ENCODE measurements at places on chromosomes 1 and 21.

- peak; percentile 56 for DNase-seq
These were observed 440.9 kb upstream of the ZRANB2 start for GRCh38 chr1:71521655-71522264.

DNA sequence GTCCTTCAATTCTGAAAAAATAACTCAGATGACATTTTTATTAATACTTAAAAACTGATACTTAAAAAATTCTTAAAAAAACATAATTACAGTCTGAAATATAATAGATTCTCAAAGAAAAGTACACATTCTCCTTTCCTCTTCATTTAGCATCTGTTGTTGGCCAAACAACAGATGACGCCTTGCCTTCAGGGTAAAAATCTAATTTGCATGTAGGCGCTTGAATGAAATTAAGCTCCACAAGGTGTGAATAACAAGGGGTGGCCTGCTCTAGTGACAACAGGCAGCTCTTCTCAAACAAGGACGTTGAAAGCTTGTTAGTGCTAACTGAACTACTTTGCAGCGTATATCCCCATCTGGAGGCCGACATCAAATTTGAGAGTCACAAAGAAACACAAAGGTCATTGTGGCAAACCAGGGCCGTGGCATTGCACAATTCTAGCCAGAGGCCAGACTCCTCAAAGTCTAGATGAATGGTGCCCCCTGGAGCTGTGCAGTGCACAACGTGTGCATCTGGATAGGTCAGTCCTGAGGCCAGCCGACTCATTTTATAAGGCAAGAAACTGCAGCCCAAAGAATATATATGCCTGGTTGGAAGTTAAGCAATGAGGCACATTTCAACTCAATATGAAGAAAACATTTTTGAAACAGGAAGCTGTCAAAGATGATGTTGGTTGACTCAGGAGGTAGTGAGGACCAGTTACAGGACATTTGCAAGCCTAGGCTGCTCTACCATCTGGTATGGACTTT, 459.2 kb upstream of the RUNX1 start:
- no peak for DNase-seq

DNA sequence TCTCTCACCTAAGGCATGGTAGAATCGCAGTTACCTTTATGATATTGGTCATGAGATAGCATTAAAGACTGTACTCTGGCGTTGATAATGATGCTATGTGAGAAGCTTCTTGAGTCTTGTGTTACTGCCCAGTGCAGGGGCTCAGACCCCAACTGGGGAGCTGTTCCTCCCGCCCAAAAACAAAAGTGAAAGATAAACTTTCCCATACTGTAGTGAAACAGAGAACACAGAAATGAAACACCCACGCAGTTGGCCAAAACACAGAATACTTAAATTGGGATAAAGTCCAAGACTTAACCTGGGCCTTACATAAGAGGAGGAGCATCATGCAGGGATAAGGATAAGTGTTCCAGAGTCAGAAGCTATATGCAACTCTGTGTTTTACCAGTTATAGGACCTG, 130.6 kb downstream of the HHIPL2 start:
- no peak for DNase-seq

GRCh38 chr1:41293779-41294178, 51.7 kb upstream of the SCMH1 start:
- no peak for DNase-seq

GRCh38 chr1:79255421-79255820, 248.9 kb upstream of the ADGRL4 start:
- DNase-seq, result no peak

GRCh38 chr21:41576013-41576615, 68.2 kb upstream of the TMPRSS2 start:
- DNase-seq, result no peak

DNA sequence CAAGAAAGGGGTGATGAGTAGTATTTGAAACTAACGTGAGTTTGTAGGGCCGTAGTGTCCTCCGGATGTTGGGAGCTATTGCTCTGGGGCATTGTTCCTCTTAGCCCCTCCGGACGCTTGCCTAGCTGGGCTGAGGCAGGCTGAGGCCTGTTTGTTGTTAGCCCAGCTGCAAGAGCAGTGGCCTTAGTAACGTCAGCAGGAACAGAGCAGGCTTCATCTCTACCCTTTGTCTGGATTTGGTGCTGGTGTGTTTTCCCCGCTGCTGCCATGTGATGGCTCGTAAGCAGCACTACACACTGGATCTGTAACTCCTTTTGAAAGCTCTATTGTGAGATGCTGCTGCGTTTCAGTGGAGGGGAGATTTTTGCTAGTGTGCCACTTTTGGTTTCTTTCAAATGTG, 57.6 kb downstream of the DNM3 start:
- DNase-seq, result no peak

DNA sequence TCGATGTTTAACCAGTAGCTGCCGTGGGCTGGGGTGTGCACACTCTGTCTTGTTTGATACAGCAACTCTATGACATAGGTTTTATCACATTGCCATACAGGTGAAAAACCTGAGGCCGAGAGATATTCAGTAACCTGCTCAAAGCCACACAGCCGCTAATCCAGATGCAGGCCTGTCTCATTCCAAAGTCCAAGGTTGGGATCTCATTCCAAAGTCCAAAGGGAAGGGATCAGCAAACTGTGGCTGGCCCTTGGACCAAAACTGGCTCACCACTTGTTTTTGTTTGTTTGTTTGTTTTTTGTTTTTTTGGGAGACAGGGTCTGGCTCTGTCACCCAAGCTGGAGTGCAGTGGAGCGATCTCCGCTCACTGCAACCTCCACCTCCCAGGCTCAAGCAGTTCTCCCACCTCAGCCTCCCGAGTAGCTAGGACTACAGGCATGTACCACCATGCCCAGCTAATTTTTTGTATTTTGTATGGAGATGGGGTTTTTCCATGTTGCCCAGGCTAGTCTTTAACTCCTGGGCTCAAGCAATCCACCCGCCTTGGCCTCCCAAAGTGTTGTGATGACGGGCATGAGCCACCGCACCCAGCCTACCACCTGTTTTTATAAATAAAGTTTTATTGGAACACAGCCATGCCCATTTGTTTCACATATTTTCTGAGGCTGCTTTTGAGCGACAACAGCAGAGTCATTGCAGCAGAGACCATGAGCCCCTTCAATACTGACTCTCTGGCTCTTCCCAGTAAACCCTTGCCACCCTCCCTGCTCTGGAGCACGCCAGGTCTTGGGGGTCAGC, 163.4 kb upstream of the TMEM51 start:
- DNase-seq, result no peak

GRCh38 chr21:34072145-34073031, 990 bp upstream of the MRPS6 start:
- DNase-seq, result no peak

- DNase-seq, result no peak
These were observed 2.3 kb downstream of the PACC1 start for GRCh38 chr1:212412374-212412773.

- DNase-seq, result no peak
These were observed 77.0 kb upstream of the LRRC8D start for GRCh38 chr1:89743788-89744187.

- DNase-seq, result no peak
These were observed 14.9 kb downstream of the LIX1L start for GRCh38 chr1:145942871-145943270.
